ENCODE measurements at places on chromosomes 1 and 21.

DNA sequence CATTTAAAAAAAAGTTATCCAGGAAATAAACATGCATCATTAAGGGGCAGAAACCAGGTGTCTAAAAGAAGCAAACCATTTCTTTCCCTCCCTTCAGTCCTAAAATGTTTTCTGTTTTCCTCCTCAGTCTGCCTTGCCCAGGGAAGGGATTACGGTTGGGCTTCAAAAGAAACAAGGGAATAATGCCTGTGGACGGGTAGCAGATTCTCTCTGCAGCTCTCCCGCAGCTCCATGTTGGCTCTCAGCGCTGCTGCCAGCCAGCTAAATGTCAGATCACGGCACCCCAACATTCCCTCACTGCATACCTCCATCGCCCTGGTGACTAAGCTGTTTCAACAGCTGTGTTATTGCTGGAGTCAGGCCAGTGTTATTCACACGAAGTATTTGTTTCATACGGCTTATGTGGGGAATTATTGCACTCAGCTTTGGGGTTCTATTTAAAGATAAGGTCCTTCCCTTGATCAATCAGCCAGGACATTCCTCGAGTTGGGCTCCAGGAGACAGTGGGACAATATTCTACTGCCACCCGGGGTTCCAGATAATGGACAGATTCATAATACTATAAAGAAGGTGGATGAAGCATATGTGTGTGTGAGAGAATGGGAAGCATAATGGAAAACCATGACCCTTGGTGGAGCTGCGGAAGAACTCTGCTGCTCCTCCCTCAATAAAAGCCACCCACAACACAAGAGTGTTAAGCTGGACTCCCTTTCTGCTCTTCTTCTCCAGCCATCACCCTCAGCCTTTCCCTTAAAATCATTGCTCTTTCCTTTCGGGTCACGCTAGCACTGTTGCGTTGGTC is 58.2 kb downstream of the WLS start:
- no peak for DNase-seq

GRCh38 chr21:45470087-45470515 is 65.1 kb downstream of the COL18A1 start:
- DNase-seq = no peak

- DNase-seq = no peak
Observed at GRCh38 chr1:152770411-152770810, 4.5 kb upstream of the LCE1F start.

DNA sequence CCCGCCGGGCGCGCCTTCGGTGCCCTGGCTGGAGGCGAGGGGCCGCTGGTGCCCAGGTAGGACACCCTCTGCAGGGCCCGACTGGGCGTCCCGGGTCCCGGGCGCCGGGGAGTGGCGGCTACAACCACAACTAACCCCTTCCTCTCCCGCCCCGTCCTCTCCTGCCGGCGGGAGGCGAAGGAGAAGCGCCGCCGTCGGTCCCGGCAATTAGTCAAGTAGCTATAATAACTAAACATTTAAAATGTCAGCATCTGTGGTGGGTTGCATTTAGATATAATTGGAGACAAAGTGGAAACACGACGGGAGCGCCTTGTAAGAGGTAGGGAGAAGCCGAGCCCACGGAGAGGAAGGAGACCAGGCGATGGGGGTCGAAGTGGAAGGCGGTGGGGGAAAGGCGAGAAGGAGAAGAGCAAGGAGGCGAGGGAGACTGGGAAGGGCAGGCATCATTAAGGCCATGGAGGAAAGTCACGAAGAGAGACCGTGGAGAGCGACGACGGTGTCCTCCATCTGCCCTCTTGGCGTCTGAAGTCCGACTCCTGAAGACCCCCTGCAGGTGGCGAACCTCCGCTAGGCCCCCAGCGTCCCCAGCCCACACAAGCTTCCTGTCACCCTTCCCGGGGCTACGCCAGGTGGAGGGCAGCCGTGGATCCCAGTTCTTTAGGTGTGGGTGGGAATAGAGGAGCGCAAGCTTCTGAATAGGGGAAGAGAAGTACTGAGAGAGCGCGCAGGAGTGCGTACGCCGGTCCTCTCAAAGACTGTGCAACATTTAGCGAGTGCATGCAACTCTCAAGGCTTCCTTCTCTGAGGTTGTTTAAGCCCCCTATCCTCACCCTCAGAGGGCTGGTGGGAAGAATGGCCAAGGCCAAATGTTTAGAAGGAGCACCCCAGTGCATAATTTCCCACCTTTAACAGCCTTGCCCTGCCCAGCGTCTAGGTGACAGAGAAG is 1.6 kb downstream of the CNIH3 start:
- no peak for DNase-seq

DNA sequence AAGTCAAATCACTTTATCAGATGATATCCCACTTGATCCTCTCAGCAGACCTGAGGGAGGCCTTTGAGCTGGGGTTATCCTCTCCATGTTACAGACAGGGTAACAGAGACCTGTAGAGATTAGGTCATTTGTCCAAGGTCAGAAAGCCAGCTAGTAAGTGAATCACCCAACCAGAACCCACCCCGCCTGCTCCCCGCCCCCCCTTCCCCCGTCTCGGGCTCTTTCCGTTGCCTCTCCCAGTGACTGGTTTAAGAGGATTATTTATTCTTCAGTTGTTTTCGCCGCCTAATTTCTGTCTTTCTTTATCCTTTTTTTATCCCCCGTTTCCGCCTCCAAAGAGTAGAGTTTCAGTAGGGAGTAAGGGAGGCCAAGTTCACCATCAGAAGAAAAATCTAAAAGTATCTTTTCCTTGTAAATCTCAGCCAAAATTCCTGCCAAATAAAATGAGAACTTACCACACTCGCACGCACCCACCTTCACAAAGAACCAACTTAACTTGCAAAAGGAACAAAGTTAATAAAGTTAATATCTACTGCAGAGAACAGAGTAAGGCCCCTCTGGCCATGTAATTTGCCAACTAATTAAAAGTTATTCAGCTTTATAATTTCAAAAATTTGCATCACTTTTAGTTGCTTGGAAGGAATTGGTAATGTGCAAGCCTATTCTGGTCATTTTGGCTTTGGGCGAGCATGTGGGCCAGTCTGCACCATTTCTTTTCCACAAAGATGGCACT is 76.8 kb upstream of the TRABD2B start:
- no peak for DNase-seq

DNA sequence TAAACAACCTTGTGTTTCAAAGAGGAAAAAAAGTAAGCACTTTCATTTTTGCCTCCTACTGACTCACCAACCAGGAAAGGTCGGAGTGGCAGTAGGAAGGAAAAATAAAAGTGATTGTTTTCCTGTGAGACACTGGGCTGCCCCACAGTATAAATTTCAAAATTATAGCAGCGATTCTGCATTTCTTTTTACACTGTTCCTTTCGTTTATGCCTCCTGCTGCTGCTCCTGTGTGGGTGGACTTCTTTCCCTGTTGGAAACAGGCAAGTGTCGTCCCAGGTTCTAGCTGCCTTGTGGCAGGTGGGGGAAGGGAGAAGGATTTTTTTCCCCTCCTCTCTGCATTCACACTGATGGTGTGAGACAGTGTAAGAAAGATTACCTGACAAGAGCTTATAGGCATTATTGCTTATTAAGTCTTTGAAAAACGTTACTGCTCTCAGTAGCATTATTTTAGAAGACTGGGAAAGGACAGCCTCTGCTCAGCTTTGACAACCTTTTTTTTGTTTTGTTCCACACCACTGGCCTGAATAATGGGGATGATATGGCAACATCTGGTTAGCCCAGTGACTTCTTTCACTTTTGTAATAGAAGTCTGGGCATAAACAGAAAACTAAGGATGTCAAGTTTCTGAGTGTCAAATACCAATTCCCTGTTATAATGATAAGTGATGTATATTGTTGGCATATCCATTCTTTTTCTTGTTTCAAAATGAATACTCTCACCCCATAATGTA is 77.9 kb downstream of the NEK7 start:
- DNase-seq = no peak

GRCh38 chr1:243924188-243924587 is 74.1 kb upstream of the AKT3 start:
- DNase-seq = no peak

DNA sequence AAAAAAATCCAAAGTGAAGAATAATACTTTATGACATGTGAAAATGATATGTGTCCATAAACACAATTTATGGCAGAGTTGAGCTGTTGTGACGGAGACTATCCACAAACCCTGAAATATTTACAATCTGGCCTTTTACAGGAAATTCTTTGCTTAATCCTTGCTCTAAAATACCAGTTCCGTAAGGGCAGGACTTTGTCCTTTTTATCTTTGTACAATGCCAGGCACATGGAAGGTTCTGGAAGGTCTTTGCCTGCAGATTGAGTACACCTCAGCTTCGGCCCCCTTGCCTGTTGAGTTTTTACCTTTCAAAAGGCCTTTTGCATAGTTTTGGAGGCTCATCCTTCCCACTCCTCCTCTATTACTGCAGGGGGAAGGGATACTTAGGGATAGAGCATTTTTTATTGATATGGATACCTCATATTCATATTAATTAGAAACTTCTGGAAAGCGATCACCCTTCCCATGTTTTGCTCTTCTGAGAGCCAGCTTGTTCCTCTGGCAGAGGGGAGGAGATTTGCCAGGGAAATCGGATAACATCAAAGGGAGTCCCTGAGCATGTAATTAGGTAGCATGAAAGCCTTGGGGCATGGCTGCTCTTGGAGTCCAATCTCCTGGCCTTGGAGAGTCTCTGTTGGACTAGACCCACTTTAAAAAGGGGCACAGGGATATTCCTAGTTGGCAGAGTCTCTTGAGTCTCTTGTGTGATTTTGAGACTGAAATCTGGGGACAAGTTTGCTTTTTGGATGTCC is 217.1 kb downstream of the KCNJ6 start:
- no peak for DNase-seq

DNA sequence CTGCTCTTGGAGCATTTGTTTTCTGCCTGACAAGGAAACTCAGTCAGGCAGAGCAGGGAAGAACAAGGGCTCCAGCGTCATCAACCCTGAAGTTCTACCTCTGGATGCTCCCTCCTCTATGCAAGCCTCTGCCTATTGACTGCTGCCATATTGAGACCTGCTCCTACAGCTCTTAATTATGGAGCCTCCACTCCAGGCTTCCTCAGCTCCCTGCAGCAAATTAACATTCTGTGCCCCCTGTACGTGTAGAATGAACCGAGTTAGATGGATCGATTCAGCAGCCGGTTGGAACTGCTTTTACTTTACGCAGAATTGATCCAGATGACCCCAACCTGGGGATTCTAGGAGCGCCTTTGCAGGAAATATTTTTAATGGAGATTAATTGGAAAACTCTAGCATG is 68.7 kb downstream of the KIRREL1 start:
- DNase-seq = no peak

DNA sequence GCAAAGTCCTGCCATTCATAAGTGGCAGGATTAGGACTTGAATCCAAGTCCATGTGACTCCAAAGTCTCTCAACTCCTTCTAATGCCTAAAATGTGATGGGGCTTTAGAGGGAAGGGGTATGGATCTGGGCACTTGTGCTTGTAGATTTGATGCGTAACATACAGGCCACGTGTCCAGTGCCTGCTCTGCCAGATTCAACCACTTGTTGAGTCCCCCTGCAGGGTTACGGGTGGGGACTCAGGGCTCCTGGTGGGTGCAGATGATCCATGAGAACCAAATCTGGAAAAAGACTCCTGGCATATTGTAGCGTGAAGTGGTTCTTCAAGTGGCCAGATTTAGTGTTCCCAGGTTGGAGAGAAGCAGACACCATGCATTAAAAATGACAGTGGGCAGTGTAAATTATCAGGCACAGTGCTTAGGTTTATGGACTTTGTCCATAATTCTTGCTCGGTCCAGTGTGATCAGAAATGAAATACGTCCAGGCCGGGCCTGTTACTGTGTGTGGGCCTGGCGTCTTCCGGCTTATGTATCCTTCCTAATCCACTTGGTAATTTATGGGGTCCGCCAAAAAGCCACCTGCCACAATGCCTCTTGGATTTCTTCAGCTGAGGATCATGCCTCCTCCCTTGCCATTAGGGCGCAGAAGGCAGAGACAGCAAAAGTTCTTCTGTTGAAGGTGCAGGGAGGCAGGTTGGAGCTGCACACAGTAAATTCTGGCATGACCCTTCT is 51.2 kb upstream of the LRP8 start:
- no peak for DNase-seq

- peak; percentile 33 for DNase-seq
Observed at GRCh38 chr1:172429331-172430127, 9.0 kb downstream of the C1orf105 start.
